DMS 273 treated with DMSO at 0.1 percent for 48 hours (cell line): ENCODE measurements at places on chromosomes 3 and 15.

DNA sequence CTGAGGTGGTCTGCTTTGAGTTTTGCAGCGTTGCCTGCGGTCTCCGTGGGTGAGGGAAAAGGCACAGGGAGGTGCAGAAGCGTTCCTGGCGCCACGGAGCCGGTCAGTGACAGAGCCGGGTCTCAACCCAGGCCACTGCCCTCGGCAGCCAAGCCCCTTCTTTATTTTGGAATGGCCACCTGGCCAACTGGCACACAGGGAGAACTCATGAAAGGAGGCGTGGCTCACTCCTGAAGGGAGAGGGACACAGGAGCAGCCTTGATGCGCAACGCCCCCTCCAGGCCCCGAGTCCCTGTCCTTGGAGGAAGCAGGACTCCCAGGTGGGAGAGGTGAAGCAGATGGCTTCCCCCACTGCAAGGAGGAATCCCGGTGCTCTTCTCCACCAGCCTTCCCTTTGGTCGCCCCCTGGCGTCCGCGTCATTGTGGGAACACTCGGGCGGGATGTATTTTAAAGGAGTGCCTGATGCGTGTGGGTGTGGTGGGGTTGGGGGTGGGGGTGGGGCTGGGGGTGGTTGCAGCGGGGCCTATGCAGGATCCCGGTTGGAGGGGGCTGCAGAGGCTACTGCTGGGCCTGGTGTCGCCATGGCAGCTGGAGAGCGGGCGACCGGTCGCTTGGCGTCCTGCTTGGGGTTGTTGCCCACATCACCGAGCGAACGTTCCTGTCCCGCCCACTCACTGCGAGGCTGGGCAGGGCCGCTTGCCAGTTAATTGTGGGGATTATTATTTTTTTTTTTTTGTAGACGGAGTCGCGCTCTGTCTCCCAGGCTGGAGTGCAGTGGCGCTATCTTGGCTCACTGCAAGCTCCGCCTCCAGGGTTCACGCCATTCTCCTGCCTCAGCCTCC is 32.6 kb downstream of the APBA2 start:
- DNase-seq, result no peak

- DNase-seq, result no peak
Observed at GRCh38 chr3:123026565-123027291, 835 bp downstream of the SEMA5B start.

GRCh38 chr15:69926006-69926405 is 171.7 kb downstream of the TLE3 start:
- DNase-seq, result no peak

GRCh38 chr3:30666572-30667279 is 60.3 kb downstream of the TGFBR2 start:
- no peak for DNase-seq

DNA sequence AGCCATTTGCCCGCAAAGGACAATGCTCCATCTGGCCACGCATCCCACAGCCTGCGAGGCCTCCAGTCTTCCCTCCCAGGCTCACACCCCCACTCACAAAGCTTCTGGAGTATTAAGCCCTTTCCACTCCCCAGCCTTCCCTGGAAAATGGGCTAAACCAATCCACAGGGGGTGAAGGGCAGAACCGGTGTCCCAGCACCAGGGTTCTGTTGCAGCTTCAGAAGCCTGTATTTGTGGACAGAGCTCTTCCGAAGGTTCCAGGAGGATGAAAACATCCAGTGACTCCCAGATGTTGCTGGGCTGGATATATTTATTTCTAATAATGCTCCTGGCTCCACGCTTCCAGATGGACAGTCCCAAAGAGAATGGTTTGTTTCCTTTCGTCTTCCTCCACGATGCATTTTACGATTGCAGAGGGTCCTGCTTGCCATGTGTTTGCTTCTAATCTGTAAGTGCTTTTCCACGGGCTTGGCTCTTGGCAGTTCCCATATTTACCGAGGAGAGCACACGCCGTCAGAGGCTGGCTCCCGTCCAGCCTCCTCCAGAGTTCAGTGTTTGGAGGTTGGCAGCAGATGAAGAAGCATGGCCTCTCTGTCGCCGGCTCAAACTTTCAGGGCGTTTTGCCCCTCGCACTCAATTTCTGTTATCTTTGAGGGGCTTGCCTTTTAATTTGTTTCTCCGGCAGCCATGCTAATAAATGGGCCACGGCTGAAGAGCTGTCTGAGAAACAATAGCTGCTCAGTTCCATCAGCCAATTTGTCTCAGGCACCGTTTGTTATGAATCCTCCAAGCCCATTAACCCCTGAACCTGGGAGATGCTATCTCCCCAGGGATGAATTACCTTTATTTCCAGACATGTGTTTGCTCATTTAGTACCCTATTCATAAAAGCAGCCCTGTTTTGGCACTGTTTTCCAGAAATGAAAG is 367.9 kb upstream of the PROK2 start:
- DNase-seq, result peak; percentile 57

GRCh38 chr15:74297887-74298286 is 61.8 kb downstream of the CCDC33 start:
- DNase-seq, result no peak

GRCh38 chr3:122578069-122578740 is 755 bp downstream of the PARP15 start:
- DNase-seq, result no peak

DNA sequence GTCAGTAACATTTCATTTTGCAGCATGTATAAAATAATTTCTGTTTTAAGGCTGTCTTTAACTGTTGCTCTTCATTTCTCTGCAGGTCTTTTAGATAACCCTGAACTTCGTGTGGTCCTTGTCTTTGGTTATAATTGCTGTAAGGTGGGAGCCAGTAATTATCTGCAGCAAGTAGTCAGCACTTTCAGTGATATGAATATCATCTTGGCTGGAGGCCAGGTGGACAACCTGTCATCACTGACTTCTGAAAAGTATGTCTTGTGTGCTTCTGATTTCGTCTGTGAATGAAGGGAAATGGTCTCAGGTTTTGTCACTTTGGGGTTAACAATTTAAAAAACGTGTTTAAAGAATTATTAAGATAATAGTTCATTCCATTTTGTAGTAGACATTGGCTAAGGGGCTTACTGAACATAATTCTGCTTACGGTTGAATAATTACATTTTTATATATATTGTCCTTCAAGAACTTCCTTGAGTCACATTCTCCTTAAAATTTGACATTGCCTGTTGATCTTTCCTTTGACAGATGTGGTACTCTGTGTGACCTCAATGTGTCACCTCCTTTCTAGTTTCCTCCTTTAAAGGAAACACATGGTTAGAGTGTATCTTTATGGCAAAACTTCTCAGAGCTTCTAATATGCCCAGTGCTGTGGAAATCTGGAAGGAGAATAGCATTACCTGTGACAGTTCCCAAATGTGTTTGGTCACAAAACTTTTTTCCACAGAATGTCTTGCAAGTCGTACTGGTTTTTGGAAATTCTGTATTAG is 26.3 kb downstream of the FBXO22 start:
- no peak for DNase-seq

- no peak for DNase-seq
Observed at GRCh38 chr3:181722156-181722555, 10.4 kb downstream of the SOX2 start.

- no peak for DNase-seq
Observed at GRCh38 chr3:169505577-169506230, 157.8 kb downstream of the MECOM start.

- DNase-seq, result peak; percentile 55
Observed at GRCh38 chr3:158727206-158728060, 4.8 kb downstream of the RARRES1 start.

GRCh38 chr3:24765399-24765798 is 270.7 kb upstream of the THRB start:
- no peak for DNase-seq

- no peak for DNase-seq
Observed at GRCh38 chr15:73867956-73868355, 5.4 kb upstream of the TBC1D21 start.
